Central memory CD4-positive, alpha-beta T cell (primary cell): ENCODE measurements at places on chromosomes 5 and 9.
A peak's percentile ranks its signal among the peaks of the same experiment; 100 is the strongest.

DNA sequence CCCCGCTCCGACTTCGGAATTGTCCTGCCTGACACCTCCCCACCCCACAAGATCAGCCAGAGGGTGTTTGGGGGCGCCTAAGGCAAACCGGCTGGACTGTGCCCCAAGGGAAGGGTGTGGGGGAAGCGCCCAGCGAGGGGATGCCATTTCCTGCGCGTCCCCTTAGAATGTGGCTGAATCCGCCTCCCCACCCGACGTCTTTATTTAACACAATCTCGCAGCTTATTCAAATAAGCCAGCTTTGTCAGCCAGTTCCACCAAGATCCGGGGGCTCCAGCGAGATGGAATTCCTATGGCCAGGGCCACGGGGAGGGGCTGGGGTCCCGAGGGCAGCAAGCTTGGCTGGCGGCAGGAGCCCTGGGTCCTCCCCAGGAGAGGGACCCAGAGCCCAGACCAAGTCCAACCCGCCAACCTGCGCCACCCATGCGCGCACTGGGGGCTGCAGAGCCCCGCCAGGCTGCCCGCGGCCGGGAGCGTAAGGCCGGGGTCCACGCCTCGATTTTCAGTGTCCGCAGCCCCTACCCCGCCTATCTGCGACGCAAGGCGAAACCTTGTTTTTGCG, 7.4 kb downstream of the IRX4 start:
- no peak for DNase-seq

DNA sequence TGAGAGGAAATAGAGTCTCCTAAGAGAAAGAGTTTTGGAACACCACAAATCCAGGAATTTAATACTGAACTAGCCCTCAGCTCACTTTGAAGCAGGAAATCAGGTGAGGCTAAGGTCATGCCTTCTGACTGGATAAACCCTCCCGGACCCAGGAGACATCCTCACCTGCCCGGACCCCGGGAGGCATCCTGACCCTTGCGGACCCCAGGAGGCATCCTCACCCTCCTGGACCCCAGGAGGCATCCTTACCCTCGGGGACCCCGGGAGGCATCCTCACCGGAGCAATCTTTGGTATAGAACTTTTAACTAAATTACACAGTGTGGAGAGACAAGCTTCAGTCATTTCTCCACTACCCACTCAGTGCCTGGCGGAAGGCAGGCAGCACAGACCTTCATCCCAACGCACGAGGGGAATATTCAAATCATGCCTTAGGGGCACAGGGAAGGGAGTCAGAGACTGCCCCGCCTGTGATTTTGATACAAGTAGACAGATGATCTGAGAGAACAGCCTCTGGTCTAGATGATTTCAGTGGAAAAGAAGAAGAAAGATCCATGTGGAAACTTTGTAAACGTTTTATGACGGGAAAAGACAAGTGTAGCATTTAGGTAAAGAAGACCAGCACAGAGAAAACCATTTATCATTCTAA, 21.3 kb downstream of the STXBP1 start:
- no peak for DNase-seq

- no peak for DNase-seq
Measured at GRCh38 chr5:54520940-54521339, 3.4 kb downstream of the SNX18 start.

- no peak for DNase-seq
Measured at GRCh38 chr5:87339986-87340385, 72.3 kb downstream of the RASA1 start.

DNA sequence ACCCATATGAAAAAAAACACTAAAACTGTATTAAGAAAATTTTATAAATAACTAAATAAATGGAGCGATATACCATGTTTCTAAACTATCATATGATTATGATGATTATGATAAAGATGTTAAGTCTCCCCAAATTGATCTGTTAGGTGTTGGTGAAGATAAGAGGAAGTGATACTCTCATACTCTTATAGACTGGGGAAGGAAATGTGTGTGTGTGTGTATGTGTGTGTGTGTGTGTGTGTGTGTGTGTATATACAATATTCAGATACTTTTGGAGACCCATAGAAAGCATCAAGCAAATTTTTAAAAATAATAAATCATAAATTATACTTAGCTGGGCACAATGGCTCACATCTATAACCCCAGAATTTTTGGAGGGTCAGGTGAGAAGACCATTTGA, 62.9 kb downstream of the TMEM232 start:
- no peak for DNase-seq

DNA sequence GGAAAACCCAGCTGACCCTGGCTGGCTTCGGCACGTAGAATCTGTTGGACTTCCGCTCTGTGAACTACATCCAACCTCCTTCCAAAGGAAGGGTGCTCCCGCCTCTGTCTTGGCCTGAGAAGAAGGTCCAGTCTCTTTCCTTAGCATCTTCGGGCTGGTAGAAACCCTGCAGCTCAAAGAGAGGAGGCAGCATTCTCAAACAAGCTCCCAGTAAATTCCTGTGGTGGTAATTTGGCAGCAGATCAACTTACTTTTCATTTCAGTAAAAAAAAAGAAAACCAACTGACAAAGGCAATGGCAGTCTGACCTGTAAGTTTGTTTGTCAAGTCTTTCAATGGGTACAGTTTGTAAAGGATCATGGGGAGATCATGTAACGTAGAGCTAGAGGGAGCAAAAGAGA, 176.7 kb downstream of the MED10 start:
- no peak for DNase-seq

- no peak for DNase-seq
Measured at GRCh38 chr5:175467983-175468690, 10.2 kb upstream of the SFXN1 start.

DNA sequence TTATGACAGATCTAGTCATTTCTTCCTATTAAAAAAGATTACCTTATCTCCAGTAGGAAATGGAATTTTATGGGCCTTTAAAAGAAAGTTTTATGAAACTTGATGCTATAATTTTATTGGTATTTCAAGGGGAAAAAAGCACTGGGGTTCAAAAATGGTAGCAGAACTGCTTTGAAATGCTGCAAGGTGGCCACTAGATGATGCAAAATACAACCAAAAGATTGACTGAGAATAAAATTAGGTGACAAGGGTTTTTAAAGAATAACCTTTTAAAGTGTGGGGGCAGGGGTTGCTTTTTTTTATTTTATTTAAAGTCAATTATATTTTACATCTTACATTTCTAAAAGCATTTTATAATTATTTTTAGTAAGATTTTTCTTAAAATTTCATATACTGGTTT, 61.7 kb downstream of the KLF9 start:
- DNase-seq, result peak; percentile 5

- DNase-seq, result no peak
Measured at GRCh38 chr5:44987026-44987425, 178.3 kb downstream of the MRPS30 start.

- no peak for DNase-seq
Measured at GRCh38 chr5:81835814-81836367, 85.0 kb upstream of the SSBP2 start.

GRCh38 chr9:16625811-16626210, 244.7 kb downstream of the BNC2 start:
- DNase-seq, result no peak

DNA sequence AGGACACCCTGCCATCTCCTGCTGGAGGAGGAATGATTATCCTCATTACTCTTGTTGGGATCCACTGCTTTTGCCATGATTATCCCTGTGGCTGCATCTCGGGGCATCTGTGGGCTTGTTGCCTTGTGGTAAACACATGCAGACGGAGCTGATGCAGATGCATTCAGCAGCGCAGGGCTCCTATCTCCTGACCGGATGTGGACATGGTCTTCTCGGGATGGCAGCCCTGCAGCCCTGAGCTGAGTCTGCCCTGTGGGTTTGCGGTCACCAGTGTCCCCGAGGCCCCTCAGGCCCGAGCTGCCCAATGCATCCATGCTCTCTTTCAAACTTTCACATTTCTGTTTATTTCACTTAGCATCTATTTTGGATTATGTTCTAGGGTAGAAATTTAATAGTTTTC, 250.4 kb upstream of the IRX1 start:
- no peak for DNase-seq

GRCh38 chr5:571791-572190, 40.3 kb upstream of the CEP72 start:
- DNase-seq, result no peak

DNA sequence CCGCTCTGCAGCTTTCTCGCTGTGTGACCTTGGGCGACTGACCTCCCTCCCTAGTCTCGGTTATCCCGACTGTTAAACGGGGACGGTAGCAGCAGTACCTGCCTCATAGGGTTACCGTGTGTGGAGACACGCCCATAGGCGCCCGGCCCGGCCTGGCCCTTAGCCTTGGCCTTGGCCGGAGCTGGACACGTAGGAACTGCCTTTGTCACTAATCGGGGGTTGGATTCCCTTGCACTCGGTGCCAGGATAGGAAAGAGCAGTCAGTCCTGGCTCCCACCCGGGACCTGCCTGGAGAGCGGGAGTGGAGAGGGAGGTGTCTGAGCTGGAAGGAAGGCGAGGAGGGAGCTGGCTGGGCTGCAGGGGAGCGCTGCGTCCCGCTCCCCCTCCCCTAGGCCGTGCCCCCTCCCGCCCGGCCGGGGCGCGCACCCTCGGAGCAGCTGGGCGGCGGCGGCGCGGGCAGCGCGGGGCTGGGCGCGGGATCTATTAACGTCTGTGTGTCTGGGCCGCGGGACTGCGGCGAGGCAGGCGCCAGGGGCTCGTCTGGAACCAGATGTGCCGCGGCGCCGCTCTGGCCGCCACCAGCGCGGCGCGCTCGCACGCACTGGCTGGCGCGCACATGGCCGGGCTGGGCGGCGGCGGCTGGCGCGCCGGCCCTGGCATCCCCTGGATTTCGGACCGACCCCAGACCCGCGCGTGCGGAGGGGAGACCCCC, 31.7 kb downstream of the PRRX2 start:
- DNase-seq, result no peak

GRCh38 chr5:159682623-159683022, 233.7 kb upstream of the ADRA1B start:
- no peak for DNase-seq

DNA sequence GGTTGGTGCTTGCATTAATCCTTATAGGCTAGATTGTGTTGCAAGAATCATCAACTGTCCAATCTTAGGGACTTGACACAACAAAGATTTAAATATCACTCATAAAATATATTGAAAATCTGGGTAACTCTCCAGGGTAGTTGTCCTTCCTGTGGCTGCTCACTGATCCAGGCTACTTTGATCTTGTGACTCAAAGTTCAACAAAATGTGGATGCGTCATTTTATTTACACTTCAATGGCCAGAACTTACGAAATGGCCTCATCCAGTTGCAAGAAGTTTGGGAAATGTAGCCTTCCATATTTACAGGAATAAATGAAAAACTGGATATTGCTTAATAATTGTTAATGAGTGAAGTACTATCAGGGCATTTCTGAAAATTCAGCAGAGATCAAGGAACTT, 235.5 kb upstream of the ACTBL2 start:
- DNase-seq, result no peak

- DNase-seq, result no peak
Measured at GRCh38 chr9:89139455-89139854, 39.2 kb downstream of the SHC3 start.

DNA sequence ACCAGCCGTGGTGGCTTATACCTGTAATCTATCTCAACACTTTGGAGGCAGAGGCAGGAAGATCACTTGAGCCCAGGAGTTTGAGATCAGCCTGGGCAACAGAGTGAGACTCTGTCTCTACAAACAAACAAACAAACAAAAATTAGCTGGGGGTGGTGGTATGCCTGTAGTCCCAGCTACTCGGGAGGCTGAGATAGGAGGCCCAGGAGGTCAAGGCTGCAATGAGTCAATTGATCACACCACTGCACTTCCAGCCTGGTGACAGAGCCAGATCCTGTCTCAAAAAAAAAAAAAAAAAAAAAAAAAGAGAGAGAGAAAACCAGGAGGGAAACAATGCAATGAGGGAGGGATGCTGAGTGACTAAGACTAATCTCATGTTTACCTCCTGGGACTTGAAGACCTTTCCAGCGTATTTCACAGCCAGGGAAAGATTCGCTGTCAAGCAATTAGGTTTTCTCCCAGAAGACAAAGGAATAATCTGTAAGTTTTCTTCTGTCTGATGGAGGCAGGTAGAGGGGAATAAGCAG, 51.1 kb upstream of the MIER3 start:
- no peak for DNase-seq

DNA sequence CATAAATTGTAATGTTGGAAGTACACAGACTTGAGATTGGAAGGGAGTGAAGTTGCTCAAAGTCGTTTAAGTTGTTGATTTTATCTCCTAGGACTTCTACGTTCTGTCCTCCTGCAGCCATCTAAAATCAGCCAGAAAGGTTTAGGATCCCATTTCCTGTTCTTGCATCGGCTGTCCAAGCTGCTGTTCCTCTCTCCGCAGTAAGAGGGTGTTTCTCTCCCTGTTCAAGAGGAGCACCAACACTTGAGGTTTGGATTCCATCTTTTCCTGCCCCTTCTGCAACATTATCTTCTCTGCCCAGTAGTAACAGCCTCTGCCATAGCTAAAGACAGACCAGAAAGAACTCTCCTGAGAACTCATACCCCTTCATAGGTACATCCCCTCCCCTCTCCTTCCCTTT, 373.4 kb downstream of the GADD45G start:
- DNase-seq, result no peak
